Activated CD4-positive, alpha-beta T cell treated with anti-CD3 and anti-CD28 coated beads, Interleukin-2, amount 10 ng/mL, durations not matched to agents 24 days and 14 days (primary cell): ENCODE measurements at places on chromosomes 16 and 17. TPM values are rescaled to one million over a fixed set of nuclear protein-coding genes. Genes with fewer than 3 reads are reported as not detected.

DNA sequence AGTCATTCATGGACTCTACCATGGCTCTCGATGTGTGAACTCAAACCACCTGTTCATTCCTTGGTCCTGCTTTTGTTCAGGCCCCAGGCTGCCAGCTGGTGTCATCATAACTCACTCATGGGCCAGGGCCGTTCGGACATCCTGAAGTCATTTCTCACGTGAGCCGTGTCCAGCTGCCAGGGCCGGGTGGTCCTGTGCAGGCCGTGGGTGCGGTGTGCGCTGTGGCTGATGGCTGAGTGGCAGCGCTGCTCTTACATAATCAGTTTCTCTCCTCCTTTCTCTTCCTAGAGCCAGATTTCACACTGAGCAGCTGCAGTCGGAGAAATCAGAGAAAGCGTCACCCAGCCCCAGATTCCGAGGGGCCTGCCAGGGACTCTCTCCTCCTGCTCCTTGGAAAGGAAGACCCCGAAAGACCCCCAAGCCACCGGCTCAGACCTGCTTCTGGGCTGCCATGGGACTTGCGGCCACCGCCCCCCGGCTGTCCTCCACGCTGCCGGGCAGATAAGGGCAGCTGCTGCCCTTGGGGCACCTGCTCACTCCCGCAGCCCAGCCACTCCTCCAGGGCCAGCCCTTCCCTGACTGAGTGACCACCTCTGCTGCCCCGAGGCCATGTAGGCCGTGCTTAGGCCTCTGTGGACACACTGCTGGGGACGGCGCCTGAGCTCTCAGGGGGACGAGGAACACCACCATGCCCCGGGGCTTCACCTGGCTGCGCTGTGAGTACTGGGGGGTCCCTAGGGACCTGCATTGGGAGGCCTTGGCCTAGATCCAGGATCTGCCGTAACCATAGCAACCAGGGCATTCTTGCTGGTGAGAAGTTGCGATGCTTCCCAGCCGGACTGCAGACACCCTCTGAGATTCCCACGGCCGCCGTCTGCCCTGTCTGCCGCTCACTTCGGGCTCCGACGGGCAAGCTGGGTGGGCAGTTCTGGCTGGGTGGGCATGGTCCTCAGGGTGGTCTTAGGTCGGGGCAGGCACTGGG lies at the start of gene IL34:
Gene IL34, plus strand, starts transcription at position 300 of the 982 bp plus-strand sequence. Its CDS starts 389 bp downstream, at position 689.
- no peak for DNase-seq

The ZNF207 gene
- 269 and 272 TPM in 2 replicates for total RNA-seq

- DNase-seq: peak; percentile 92
Measured at GRCh38 chr17:78774956-78775571, 7.0 kb downstream of the CYTH1 start.

DNA sequence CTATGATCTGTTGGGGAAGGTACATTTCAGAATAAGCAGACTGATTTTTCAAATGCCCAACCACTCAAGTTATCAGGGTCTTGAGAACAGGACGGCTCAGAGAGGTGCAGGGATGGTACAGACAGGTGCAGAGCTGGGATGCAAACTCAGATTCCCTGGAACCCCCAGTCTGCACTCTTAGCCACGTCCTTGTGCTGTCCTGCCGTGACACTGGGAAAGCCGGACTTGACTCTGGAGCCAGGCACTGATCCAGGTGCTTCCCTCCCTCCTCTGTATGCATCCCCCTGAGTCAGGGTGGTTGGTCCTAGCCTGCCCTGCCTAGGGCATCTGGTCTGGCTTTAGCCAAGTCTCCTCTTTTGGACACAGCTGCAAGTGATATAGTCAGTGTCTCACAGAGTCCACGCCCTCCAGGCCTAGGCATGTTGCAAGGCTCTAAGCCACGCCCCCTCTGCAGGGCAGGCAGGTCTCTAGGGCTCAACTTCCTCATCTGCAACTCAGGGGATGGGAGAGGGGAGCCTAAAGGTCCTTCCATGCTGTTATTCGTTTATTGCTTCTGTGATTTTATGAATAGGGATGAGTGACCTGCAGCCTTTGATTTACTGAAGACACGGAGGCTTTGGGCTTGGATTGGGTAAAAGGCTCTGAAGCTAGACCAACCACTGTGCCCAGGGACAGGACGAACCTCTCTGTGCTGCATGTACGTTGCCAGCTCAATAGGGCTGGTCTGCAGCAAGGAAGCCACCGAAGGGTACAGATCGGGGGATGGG lies 97.3 kb downstream of the SDK2 start:
- peak; percentile 76 for DNase-seq

DNA sequence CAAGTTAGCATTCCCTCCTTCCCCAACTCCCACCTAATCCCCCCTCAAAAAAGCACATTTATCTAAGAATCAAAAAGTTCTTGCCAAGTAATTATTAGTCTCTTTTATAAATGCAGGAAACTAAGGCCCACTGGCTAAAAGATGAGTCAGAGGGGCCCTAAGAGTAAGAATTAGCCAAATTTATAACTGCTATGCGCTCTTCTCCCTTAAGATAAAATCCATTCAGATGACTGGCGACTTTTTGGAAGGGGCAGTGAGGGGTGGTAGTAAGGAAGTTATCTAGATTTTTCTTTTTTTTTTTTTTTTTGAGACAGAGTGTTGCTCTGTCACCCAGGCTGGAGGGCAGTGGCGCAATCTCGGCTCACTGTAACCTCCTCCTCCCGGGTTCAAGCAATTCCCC lies 17.1 kb downstream of the ZNF652 start:
- DNase-seq: no peak

DNA sequence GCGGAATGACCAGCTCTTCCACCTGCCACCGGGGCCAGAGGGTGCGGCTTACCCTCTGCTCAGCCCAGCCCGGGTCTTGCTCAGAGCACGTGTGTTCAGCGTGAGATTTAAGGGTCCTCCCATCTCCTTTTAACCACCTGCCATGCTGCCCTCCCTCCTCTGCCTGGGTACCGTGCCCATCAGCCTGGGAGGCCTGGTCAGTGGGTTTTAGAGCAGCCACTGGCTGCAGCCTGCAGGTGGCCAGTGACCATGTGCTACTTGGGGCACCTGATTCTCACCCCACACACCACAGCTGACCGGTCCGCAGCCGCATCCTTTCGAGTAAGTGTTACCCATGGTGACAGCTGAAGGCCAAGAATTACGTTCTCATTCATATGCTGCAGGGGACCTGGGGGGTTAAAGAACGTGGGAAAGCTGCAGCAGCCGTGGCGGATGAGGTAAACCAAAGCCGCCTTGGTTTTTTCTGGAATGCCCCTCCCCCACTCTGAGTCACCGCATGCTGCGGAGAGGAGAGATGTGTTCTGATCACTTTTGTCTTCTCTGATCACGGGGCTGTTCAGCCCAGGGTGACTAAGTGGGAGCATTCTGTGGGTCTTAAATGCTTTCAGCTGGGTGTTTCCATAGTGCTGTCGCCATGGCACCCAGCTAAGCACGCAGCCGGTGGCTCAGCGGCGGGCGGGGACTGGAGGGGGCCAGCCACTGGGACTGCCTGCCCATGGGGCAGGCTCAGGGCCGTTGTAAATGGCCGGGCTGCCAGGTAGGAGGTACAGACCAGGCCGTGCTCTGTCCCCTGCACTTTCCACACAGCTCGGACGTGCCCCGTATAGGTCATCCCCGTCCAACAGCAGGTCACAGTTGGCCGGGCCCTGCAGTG lies 59.8 kb downstream of the BAIAP2 start:
- peak; percentile 94 for DNase-seq

GRCh38 chr17:55424893-55425540 lies 3.4 kb upstream of the MMD start:
- no peak for DNase-seq

DNA sequence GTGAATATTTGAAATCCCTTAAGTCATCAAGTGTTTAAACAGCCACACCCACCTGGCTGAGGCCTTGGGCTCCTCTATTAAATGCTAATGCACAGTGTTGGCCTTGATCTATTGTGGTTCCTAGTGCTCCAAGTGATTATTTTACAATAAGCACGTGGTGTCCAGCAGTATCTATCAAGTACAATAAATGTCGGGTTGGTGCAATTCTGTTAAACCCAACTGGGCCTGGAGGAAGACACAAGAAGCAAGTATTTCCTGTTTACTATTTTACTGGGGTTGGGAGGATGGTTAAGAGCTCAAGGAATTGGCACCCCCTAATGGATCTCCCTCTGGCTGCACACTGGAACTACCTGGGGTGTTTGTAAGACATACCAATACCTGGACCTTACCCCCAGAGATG lies 72.1 kb upstream of the HNF1B start:
- DNase-seq: no peak

The CDK12 gene
- total RNA-seq: 89.1 and 90.4 TPM in 2 replicates

DNA sequence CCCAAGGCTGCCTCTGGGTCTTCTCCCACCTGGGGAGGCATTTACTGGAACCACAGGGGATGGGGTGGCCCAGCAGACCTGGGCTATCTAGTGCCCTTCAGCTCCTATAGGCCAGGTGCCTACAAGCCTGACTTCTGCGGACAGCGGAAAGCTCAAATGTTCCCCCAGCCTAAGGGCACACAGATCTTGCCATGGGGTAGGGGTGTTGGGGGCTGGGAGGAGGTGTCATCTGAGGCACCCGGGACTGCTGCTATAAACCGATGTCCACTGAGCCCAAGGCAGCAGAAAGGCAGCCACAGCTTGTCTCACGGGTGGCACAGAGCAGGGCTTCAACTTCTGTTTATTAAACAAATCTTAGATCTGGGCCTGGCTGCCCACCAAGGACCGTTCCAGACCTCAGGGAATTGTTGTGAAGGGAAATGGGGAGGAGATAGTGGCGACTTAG lies 3.6 kb downstream of the MYO1C start:
- DNase-seq: no peak
